ENCODE measurements at places on chromosomes 16 and 17.

DNA sequence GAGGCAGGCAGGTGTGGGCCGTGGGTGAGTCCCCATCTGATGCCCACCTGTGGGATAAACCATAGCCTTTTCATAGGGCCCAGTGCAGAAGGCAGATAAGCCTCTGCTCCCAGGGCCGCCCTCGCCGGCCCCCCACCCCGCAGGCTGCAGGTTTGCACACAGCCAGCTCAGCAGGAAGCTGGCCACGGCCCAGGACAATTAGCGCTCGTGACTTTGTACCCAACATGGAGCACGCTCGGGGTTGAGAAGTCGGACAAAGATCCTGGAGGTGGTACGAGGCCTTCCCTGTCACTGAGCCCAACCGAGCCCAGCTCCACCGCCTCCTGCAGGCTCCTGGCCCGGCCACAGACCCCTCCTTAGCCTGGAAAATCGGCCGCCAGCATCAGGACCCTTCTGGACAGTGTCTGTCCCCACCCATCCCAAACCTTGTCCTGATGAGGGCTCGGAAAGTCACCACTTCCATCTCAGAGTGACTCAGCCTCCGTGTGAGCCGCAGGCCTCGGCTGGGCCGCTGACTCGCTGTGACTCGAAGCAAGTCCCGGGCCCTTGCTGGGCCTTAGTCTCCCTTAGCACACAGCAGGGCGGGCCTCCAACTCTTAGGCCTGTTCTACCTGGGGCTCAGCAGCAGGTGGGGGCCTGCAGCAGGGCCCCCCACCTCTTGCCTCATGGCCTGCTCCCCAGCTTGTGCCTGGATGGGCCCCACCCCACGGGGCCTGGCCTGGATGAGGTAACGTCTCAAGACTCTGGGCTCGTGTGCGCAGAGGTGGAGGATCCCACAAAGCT is 22.7 kb downstream of the FAM83G start:
- no peak for DNase-seq

DNA sequence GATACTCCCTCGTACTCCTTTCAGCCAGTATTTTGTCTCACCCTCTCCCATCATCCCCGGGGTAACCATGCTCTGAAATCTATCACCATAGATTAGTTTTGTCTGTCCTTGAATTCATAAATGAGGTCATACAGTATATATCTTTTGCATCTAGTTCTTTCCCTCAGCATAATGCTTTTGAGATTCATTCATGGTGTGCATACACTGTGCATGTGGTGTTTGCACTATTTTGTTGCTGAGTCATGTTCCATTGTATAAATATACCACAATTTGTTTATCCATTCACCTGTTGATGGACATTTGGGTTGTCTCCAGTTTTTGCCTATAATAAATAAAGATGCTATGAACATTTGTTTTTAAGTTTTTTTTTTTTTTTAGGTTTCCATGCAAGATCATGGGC is 34.2 kb upstream of the NLRP1 start:
- no peak for DNase-seq

DNA sequence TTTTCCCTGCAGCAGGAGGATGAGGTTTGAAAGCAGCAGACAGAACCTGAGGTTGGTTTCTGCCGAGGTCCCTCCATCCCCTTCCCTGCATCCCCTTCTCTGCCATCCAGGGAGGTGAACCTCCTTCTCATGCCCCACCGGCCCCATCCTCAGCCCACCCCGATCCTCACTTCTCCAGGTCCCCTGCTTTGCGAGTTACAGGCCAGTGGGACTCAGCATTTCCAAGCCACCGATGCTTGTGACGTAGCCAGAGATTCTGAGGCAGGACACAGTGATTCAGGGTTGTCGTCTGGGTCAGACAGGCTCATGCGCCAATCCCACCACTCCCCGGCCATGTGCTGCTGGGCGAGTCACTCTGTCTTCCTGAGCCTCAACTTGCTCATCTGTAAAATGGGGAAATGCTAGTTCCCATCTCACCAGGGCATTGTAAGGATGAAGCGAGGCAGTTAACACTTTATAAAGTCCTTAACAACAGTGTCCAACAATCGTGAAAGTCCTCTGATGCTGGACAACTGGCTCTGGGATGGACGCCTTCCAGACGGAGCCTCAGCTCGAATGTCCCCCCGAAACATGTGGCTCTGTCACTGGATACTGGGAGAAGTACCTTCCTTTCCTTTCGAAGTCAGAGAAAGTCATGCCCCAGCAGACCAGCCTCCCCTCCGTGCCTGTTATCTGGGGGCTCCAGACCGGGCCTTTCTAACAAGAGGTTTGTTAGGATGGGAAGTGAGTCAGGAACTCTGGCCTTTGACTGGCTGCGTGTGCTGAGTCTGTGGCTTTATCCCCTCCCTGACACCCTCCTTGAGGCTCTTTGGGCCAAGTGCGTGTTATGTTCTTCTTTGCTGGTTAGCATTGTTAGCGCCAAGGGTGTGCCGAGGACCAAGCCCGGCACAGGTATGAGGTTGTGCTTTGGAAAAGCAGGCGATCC is 21.9 kb downstream of the SEC14L5 start:
- DNase-seq: no peak

GRCh38 chr16:12899529-12900143 is 1.8 kb upstream of the SHISA9 start:
- no peak for DNase-seq

GRCh38 chr17:48601539-48602425 is 3.0 kb downstream of the HOXB6 start:
- no peak for DNase-seq

DNA sequence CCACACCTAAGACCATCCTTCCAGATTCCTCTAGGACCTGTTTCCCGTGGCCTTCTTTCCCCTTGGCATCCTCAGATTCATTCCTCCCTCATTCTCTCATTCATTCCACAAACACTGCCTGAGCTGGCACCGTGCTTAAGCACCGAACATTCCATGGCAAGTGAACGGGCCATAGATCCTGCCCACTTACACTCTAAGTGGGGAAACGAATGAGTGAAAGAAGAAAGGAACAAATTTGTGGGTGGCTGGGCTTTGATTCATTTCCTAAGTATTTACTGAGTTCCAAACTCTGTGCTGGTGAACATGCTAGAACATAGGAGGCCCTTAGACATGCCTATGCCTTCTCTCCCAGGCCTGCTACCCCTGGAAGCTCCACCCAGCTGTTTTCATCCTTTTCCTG is 30.0 kb downstream of the SRCIN1 start:
- DNase-seq: no peak

DNA sequence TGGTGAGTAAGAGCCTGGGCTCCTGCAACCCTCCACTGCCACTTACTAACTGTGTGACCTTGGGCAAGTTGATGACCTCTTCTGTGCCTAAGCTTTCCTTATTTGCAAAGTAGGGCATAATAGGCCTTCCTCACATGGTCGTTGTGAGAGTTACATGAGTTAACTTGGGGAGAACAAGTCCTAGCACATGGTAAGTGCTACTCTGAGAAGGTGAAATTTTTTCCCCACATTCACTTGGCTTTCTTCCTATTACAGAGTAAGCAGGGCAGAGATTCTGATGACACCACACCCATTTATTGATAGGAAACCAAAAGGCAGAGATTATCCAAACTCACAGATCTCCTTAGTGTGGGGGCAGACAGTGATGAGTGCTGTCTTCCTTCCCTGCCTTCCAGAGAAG is 1.6 kb downstream of the KCNH4 start:
- DNase-seq: no peak

DNA sequence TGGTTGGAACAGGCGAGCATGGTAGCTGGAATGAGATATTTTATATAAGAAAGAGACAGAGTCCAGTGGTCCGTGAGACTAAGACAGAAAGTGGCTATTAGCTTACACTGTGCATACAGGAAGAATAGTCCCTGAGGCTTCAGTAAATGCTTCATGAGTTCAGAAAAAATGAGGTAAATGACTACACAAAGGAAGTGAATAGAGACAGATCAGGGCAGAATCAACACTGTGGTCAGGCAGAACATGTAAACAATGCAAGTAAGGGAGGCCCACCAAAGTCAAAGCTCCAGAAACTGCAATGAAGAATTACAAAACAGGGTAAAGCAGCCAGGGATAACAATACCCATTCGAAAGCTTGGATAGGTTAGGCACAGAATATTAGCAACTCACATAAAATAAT is 4.8 kb downstream of the ABCA10 start:
- no peak for DNase-seq

GRCh38 chr17:73371836-73372235 is 60.0 kb upstream of the CDC42EP4 start:
- no peak for DNase-seq

DNA sequence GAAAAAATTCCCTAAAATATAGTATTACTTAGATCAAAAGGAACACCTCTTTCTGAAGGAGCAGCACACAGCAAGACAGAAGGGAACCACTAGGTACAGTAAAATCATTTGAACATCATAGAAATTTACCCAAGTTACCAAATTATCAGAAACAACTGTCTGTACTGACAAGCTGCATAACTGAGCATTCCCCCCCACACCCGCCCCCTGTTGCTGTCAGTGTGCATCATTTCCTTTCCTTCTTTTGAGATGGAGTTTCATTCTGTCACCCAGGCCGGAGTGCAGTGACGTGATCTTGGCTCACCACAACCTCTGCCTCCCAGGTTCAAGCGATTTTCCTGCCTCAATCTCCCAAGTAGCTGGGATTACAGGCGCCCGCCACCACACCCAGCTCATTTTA is 120.7 kb downstream of the TRIM37 start:
- no peak for DNase-seq

GRCh38 chr17:70239391-70239826 is 70.1 kb downstream of the KCNJ2 start:
- DNase-seq: no peak

- DNase-seq: no peak
Observed at GRCh38 chr16:69928856-69929400, 22.2 kb upstream of the CLEC18A start.

DNA sequence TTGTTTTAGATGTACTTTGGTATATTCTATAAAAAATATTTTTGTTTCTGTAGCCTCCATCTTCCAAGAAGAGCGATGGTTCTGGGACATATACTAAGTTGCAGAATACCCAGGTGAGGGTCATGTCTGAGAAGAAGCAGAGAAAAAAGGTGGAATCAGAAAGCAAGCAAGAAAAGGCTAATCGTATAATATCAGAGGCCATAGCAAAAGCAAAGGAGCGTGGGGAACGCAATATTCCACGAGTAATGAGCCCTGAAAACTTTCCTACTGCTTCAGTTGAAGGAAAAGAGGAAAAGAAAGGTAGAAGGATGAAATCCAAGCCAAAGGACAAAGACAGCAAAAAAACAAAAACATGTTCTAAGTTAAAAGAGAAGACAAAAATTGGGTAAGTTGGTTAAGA is 154.6 kb downstream of the CHD9 start:
- no peak for DNase-seq

GRCh38 chr17:73878923-73879322 is 234.7 kb upstream of the SDK2 start:
- DNase-seq: no peak

- peak; percentile 56 for DNase-seq
Observed at GRCh38 chr17:60390925-60391470, 935 bp downstream of the USP32 start.

DNA sequence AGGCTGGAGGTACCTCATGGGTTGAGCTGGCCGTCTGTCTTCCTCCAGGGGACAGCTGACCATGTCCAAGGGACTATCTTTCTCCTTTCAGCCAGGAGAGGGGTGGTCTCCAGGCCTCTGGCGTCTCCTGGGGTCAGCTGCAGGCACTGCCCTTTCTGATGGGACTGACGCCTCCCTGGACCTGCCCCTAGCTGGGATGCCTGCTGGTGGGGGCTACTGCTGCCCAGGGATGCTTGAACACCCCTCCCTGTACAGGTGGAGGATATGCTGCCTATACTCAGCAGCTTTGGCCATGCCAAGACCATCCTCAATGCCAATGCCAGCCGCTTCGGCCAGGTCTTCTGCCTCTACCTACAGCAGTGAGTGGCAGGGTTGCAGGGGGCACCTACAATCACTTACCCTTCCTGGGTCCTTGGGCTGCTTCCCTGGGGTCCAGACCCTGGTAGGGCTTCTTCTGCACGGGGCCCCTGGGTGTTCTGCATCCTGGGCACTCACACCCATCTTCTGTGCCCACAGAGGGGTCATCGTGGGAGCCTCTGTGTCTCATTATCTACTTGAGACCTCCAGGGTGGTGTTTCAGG is 4.2 kb downstream of the MYO15B start:
- no peak for DNase-seq

DNA sequence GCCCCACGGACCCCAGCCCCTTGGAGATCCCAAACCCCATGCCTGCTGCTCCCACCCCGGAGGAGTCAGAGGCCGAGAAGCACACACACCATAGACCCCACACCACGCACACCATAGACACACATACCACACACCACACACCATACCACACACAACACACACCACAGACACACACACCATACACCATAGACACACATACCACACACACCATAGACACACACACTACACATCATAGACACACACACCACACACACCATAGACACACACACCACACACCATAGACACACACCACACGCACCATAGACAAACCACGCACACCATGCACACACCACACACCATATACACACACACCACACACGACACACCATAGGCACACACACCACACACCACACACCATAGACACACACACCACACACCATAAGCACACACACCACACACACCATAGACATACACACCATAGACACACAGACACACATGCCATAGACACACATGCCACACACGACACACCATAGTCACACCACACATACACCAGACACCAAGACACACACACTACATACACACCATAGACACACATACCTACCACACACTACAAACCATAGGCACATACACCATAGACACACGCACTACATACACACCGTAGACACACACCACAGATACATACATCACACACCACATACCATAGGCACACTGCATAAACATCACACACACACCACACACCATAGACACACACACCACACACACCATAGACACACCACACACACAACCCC is 11.3 kb downstream of the TBC1D16 start:
- no peak for DNase-seq

DNA sequence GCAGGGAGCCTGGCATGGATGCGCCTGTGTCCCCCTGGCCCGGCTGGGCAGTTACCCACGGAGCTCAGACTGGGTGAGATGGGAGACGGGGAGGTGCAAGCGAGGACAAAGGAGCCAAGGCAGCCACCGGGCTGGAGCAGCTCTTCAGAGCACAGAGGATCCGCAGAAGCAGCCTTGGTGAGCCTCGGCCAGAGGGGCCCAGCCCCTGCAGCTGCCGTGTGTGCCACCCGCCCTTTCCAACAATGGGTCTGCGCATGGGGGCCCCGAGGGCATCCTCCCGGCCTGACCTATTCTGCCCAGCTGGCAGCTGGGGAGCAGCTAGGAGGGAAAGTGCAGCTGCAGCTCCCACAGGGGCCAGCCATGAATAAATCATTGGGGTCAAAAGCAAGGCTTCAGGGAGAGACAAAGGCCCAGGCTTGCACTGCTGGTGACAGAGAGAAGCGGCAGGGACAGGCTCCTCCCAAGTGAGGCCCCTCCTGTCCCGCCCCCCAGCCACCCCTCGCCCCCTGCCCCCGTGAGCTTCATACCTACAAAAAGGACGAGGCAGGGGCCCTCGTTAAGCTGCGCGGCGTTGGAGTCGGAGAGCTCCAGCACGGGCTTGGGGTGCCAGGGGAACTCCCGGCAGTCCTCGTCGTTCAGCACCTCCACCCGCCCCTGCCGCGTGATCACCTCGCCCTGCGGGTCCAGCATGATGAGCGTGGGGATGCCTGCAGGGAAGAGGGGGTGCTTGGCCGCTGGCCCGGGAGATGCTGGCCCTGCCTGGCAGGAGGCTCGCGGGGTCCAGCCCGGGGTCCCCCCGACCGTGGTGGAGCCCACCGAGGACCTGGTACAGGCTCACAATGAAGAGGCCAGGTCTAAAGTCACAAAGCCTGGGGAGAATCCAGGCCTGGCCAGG is 22.6 kb downstream of the MRM3 start:
- DNase-seq: no peak
